ENCODE measurements at places on chromosomes 1 and 21. TPM values are rescaled to one million over a fixed set of nuclear protein-coding genes. Genes with fewer than 3 reads are reported as not detected.

- DNase-seq: no peak
Observed at GRCh38 chr1:30879126-30879786, 29.3 kb downstream of the SDC3 start.

DNA sequence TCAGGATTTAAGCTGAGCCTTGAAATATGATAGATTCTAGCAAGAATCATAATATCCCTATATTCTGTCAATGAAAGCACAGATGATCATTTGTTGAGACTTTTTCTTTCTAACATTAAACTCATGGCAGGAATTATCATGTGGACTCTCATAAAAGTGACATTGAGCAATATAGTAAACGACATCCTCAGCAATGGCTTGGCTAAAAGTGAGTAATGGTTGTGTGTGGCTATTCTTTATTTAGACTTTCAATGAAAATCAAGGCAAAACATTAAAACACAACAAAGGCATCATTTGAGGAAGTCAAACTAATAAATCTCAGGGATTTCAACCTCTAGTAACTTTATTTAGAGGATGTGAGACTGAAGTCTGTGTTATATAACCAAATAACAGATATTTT is 257.8 kb upstream of the ADGRL4 start:
- DNase-seq: no peak

GRCh38 chr1:12565966-12566352 is 52.1 kb downstream of the DHRS3 start:
- no peak for DNase-seq

- DNase-seq: no peak
Observed at GRCh38 chr1:10934150-10934818, 78.2 kb upstream of the TARDBP start.

GRCh38 chr21:44767834-44768831 is 33.5 kb downstream of the UBE2G2 start:
- DNase-seq: no peak

GRCh38 chr1:162405800-162406199 is 6.1 kb downstream of the SH2D1B start:
- no peak for DNase-seq

DNA sequence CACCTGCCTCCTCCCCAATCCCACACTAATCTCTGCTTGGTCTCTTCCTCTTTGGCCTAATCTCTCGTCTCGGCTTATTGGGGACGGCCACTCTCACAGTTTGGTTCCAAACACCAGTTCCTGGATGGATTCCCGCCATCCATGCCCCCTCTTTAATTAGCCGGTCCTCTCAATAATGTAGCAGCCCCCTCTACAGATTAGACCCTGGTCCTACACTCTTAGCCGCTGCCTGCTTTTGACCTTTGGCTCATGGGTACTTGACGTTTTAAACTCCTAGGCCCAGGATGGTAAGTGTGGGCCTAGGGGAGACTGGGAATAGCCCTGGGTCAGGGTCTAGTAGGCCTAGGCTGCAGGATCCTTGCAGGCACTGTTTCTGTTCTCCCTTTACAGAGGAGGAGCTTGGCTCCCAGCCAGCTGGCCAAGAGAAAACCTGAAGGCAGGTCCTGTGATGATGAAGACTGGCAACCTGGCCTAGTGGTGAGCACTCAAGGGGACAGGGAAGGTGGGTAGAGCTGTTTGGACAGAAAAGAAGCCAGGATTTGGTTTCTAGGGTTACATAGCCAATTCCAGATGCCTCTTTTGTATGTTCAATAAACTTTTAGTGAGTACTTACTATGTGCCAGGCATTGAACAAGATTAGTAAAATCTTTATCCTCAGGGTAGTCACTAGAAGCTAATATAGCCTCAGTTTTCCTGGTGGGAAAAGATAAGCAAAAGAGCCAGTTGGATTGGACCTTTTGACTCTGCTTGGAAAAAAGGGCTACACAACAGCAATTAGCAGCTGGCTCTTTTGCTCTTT is 758 bp downstream of the RAD54L start:
- DNase-seq: no peak

GRCh38 chr1:234621127-234621468 is 11.1 kb upstream of the IRF2BP2 start:
- no peak for DNase-seq

DNA sequence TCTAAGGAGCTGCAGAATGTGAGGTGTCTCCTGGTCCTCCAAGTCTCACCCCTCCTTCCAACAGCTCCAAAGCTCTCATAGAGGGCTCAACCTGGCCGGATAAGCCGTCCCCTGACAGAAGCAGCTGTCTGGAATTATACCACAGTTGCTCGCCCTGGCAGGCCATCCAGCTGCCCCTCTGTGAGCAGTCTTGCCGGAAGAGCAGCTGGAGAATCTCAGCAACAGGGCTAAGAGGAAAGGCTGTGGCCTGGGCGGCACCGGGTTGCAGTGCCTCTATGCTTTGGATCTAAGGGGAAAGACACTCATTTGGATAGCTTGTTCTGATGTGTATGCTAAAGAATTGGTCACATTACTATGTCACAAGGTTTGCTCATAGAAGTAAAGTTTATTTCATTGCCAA is 12.4 kb downstream of the TMCC2 start:
- no peak for DNase-seq

DNA sequence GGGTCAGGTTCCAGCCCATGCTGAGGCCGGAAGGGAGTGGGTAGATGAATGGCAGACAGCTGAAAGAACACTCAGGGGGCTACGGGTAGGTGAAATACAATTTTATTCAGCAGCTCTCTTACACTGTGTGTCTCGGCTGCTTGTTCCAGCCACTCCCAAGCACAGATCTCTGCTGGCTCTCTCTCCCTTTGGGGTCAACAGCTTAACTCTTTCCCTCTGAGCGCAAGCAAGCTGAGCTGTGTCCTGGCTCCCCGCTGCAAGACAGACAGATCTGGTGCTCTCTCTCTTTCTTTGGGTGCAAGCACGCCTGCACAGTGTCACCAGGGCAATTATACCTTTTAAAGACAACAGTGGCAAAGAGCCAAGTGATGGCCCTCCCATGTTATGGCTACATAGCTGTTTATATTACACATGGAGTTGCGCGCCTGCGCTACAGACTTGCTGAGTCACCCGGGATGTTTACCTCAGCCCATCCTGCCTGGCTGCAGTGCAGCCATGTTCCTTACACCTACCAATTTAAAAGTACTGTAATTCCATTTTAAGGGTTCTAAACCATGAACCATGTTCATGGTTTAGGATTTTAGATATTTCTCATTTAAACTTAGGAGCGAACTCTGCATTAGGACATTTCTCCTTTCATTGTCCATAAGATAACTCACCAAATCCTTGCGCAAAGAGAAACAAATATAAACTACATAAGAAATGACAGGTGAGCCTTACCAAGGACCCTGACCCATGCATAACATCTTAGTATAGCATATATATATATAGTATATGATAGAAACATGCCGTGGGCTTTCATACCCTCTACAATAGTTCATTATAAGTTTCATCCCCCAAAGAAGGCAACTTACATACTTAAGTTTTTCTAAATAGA is 396.5 kb downstream of the SMYD3 start:
- DNase-seq: no peak

Gene ATAD3C
- not detected for total RNA-seq

Gene ANKRD65
- total RNA-seq: 1.1 TPM

Gene SPRR2D
- total RNA-seq: not detected

Gene IGSF5
- total RNA-seq: not detected

Gene THEM5
- total RNA-seq: not detected
